ENCODE measurements at places on chromosomes 2 and 18. TPM values are rescaled to one million over a fixed set of nuclear protein-coding genes. Genes with fewer than 3 reads are reported as not detected.

GRCh38 chr18:36786686-36787085 is 42.1 kb downstream of the TPGS2 start:
- no peak for DNase-seq

GRCh38 chr2:98012561-98012991 is 16.8 kb upstream of the TMEM131 start:
- DNase-seq = no peak

GRCh38 chr2:97673915-97674283 is 4.4 kb downstream of the C2orf92 start:
- DNase-seq = no peak

- DNase-seq = no peak
Observed at GRCh38 chr2:129895061-129895460, 84.4 kb upstream of the RAB6C start.

DNA sequence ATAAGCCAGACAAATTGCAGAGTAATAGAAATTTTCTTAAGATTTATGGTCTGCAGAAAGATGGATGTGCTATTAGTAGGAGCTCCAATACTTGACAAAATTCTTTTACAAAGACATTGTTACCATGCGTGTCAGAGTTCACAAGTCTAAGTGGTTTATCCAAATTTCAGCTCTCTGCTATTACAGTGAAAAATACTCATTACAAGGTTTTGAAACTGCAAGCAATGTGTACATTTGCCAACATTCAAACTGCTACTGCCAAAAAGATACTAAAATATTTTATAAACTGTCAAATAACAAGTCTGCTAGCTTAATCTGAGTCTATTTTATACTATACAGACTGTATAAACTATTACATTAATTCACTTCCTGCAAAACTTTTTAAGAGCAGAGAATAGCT is 1341.5 kb upstream of the ACVR2A start:
- DNase-seq = no peak

DNA sequence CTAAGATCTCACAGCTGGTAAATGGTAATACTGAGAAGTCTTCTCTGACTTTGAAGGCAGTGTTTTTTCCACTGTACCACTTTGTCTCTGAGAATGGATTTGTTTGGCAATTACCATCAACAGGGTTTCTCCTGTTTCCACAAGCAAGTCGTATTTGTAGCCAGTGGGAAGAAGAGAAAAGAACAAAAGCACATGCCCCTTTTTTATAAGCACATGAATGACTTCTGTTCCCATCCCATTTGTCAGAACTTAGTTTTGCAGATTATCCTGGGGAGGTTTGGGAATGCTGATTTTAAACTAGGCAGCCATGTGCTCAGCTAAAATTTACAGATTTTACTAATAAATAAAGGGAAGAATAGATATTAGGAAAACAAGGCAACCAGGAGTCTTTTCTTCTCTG is 92.9 kb upstream of the ZSWIM2 start:
- DNase-seq = no peak

DNA sequence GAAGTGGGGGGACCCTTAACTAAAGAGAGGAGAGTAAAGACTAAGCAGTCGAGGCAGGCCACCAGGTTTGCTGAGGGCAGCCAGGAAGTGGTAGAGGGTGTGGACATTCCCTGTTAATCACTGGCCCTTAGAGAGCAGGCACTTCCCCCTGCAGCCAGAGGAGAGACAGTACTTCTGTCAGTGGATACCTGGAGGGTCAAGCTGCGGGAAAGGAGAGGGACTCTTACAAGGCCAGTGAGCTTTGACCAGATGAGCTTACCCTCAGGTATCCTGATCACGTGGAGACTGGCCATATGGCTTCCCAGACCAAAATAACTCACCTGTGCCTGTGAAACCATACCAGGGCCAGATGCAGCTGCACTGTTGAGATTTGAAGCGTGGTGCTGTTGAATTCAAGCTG is 28.6 kb downstream of the ITGA6 start:
- DNase-seq = no peak

GRCh38 chr2:238382381-238382781 is 44.3 kb upstream of the ASB1 start:
- DNase-seq = no peak

KYNU gene
- 1.1 TPM for polyA plus RNA-seq

DNA sequence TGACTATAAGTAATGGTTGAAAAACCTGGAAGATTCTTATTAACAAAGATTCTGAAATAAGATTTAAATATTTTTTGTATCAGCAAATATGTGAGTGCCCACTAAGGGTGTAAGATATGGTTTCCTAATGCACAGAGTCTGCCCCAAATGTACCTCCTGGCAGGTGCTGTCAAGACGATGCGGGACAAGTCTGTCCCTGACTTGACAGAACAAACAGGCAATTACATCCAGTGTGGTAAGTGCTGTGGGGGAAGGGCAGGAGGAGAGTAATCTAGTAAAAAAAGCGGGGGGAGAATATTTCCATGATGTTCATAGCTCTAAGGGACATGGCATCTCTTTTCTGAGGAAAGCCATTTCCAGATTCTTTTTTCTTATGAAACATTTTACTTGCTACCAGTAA is 127.5 kb downstream of the COL4A4 start:
- no peak for DNase-seq

- DNase-seq = no peak
Observed at GRCh38 chr2:30336978-30337841, 105.9 kb downstream of the LBH start.

GKN2 gene
- not detected for polyA plus RNA-seq

- no peak for DNase-seq
Observed at GRCh38 chr2:66408905-66409304, 26.0 kb upstream of the MEIS1 start.

- DNase-seq = no peak
Observed at GRCh38 chr2:239024226-239024625, 176.3 kb downstream of the TWIST2 start.

DNA sequence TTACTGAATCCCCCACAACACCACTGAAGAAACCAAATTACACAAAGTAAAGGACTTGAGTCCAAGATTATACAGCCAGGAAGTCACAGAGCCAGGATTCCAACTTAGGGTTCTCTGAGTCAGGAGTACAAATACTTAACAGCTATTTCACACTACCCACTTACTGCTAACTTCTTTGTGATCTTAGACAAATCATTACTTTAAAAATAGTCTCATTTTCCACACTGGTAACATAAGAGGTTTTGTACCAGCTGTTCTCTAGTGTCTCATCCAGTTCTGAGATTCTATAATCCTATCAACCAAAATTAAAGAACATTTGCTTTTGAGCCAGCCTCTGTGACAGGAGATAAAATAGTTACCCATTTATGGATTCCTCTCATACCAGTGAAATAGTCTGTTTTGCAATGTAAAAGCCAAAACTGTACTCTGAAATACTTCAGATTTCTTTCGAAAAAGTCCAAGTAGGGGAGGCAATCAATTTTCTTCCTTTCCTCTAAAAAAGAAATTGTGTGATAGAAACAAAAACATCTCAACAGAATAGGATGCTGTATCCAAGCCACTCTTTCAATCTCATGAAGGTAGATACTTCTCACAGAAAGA is 157.6 kb downstream of the LRATD1 start:
- DNase-seq = no peak

- DNase-seq = no peak
Observed at GRCh38 chr2:23123686-23124085, 261.3 kb upstream of the KLHL29 start.

UGT1A5 gene
- not detected for polyA plus RNA-seq

CABLES1 gene
- polyA plus RNA-seq = 12.6 TPM

DNA sequence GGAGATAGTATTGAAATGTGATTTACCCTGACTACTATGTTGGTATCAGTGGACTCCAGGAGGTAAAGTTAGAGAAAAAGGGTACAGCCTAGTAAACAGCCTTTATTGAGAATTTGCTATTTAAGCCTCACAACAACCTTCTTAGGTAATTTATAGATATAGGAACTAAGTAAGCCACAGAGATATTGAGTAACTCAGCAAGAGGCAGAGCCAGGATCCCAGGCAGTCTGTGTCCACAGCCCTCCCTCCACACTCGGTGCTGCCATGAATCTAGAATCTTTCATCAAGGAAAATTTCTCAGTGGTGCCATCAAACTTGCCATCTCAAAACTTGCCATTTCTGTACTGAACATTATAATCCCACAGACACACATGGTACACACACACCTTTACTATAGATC is 170.9 kb downstream of the CAPN13 start:
- DNase-seq = no peak

CHRND gene
- polyA plus RNA-seq = 0.74 TPM

RAPH1 gene
- 30.7 TPM for polyA plus RNA-seq

ST8SIA3 gene
- 49.4 TPM for polyA plus RNA-seq

DNA sequence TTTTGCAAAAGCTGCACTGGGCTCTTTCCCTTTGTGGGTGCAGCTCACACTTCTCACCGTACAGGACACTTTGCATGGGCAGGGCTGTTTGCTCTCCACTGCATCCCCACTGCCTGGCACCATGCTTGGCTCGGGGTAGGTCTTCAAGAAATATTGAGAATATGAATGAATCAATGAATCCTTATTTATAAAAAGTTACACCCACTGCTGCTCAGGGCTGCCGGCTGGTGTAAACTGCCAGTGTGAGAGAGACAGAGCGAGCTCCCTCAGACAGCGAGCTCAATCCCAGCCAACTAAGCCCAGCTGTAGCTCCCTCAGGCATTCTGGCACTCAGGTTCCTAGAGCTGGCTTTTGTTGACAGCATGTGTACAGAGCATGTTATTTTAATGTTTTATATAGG is 3.4 kb downstream of the TMEM185B start:
- no peak for DNase-seq

DNA sequence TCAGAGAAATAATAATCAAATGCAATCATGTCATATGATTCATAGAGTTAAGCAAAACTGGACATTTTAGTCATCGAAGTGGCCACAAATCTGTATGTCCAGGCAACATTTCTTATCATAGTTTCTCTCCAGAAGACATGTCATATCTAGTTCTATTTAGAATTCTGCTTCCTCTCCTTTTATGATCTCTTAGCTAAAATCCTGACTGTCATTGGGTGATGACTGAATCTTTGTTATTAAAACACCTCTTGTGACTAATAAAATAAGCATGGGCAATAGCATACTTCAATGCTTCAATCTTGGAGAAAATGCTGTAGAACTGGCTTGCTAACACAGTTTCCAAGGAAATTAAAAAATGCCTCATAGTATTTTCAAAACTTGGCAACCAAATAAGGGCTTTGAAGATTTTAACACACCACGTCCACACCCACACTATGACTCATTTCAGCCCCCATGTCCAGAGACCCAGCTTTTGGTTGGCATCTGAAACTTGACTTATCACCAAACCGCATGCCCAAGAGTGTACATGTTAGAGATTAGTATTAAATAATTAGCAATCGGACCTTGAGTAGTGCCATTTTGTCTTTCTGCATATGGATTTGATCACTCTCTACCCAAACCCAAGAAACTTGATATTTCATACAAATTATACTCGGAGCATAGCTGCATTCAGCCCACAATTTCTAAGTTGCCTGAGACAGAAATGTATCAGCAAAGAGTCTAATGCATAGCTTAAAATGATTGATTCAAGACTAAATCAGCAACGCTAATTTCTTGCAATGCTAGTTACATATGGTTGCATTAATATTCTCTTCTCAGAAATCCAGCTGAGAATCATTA is 106.5 kb upstream of the ETAA1 start:
- DNase-seq = no peak

TTR gene
- 0.27 TPM for polyA plus RNA-seq

GRCh38 chr2:109270505-109271312 is 141.7 kb downstream of the SH3RF3 start:
- DNase-seq = no peak

DNA sequence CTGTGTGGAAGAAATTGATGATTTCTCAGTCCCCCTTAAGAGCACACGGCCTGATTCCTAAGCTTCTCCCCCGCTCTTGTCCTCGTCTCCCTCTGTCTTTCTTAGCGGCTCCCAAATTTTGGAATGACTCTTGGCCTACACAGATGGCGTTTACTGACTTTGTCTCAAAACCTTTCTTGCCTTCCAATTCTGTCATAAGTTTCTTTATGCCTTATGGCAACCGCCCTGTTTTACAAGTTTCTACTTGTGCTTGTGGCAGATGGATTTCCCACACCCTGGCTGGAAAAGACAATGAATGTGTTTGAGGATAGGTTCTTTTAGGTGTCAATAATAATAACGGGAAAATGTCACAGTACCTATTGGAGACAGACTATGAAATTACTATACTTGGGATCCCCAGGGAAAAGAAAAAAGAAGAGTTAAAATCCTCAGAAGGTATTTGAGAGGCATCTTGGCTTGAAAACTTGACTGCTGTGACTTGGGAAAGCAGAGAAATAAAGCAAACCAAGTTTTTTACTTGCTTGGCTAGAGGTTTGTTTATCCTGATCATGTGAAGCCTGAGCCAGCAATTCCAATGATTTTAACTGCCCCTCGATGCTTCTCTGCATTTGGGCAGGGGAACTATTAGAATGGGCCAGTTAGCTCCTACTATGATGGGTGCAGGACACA is 276.4 kb downstream of the HRH4 start:
- peak; percentile 88 for DNase-seq

DNA sequence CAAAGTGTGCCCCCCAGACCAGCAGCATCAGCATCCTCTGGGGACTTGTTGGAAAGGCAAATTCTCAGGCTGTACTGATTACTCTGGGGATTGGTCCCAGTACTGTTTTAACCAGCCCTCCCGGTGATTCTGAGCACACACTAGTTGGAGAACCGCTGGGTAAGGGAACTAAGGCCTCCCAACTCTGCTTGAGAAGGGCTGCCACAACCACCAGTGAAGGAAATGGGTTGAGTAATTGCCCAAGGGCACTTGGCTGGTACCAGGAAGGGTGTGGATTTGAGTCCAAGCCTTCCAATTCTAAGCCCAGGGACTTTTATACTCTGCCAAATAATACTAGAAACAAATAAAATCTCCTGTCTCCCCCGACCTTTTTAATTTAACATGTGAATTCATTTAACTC is 219.9 kb downstream of the SETBP1 start:
- DNase-seq = no peak

GRCh38 chr18:78352910-78353309 is 626.7 kb upstream of the SALL3 start:
- peak; percentile 21 for DNase-seq

DRC1 gene
- 6.9 TPM for polyA plus RNA-seq

- DNase-seq = no peak
Observed at GRCh38 chr2:215429424-215429823, 6.4 kb downstream of the FN1 start.

DNA sequence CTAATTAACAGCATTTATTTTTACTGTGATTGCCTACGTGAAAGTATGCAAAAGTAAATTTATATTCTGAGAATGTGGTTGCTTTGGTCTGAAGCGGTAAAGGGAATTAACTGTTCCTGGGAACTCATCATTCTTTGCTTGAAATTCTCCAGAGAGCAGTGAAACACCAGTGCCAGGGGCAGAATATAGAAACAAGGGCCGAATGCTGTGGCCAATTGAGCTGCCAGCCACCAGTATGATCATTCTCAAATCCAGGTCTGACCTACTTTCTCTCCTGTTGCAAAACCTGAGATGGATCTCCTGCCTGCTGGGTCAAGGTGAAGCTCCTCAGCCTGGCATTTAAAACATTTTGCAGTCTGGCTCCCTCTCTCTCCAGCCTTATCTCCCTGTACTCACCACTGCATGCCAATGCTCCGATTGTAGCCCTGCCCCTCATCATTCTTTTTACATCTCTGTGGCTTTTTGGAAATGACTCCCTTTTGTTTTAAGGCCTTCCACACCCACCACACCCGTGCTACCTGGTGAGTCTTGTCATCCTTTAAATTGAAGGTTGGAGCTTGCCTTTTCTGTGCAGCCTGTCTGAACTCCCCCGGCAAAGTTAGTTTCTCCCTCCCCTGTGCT is 94.5 kb upstream of the TMEM178A start:
- DNase-seq = no peak

GRCh38 chr2:46876741-46877384 is 38.7 kb downstream of the MCFD2 start:
- DNase-seq = no peak

PJVK gene
- polyA plus RNA-seq = 6.5 TPM

GNAL gene
- 81.0 TPM for polyA plus RNA-seq

All from spinal cord (tissue), 10 donors.